ENCODE measurements at places on chromosomes 12 and 14. TPM values are rescaled to one million over a fixed set of nuclear protein-coding genes. Genes with fewer than 3 reads are reported as not detected.

The YLPM1 gene
- 78.1 TPM for total RNA-seq

The OVCH1 gene
- total RNA-seq, result not detected

The LRRC74A gene
- total RNA-seq, result not detected

DNA sequence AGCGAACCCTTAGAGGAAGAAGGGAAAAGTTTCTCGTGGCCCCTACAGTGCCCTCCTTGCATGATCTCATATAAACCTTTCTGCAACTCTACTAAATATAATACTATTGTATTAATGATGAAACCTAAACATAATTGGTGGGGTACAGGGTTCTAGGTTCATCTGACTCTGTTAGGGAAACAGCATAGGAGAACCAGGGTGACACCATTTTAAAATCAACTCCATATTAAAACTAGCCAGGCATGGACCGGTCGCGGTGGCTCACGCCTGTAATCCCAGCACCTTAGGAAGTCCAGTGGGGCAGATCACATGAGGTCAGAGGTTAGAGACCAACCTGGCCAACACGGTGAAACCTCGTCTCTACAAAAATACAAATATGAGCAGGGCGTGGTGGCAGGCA, 15.0 kb upstream of the RND1 start:
- H3K4me3 ChIP-seq, result no peak overlapping the region
- no peak for DNase-seq
- H3K36me3 ChIP-seq, result no peaks in the 10 kb centered on the region
- no peak overlapping the region for H3K27ac ChIP-seq
- no peaks in the 10 kb centered on the region for H3K27me3 ChIP-seq
- H3K4me1 ChIP-seq, result no peaks in the 10 kb centered on the region

- no peak overlapping the region for H3K27ac ChIP-seq
- no peaks in the 10 kb centered on the region for H3K27me3 ChIP-seq
- no peaks in the 10 kb centered on the region for H3K4me1 ChIP-seq
- DNase-seq, result no peak
- no peaks in the 10 kb centered on the region for H3K36me3 ChIP-seq
Observed at GRCh38 chr14:104195361-104195760, 57.0 kb downstream of the KIF26A start.
